ENCODE measurements at places on chromosomes 7 and 10.

- DNase-seq, result no peak
These were observed 8.7 kb upstream of the IL6 start for GRCh38 chr7:22718200-22718711.

DNA sequence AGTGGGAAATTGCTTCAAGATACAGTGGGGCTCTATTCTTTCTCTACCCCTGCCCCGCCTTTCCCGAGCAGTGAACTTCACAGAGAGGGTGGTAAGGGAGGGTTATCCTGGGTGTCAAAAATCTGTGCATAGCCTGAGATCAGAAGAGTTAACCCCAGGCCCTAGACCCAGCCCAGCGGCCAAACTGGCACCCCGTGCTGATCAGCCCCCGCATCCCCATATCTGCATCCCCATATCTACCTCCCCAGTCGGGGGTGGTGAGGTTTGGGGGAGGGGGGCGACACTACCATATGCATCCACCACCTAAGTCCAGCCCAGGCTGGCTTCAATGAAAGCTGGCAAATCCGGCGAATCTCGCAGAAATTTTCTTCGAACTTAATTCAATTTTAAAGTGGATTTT is 7.0 kb upstream of the DLX6 start:
- no peak for DNase-seq

- peak; percentile 26 for DNase-seq
These were observed 3.0 kb upstream of the UNC5B start for GRCh38 chr10:71209352-71209715.

- no peak for DNase-seq
These were observed 103.8 kb upstream of the PARD3 start for GRCh38 chr10:34918776-34919315.

- DNase-seq, result no peak
These were observed 376.1 kb upstream of the CHRM2 start for GRCh38 chr7:136492366-136492765.

- no peak for DNase-seq
These were observed 683.1 kb upstream of the POM121L12 start for GRCh38 chr7:52352013-52352981.

DNA sequence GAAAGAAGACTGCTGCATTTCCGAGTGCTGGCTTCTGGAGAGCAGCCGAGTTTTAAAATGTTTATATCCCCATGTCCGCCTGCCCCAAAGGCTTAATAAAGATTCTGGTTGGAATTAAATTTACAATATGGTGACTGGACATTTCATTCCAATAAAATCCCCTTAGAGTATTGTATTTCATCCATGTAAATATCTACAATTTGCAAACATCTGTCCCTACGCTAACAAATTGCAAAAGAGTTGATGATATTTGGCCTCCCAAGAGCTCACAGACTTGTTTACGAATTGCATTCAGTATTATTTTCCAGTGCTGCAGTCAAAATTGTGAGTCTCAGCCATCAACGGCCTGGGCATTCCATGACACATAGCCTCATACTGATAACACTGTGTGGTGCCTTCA is 50.1 kb downstream of the PLEKHS1 start:
- DNase-seq, result no peak

DNA sequence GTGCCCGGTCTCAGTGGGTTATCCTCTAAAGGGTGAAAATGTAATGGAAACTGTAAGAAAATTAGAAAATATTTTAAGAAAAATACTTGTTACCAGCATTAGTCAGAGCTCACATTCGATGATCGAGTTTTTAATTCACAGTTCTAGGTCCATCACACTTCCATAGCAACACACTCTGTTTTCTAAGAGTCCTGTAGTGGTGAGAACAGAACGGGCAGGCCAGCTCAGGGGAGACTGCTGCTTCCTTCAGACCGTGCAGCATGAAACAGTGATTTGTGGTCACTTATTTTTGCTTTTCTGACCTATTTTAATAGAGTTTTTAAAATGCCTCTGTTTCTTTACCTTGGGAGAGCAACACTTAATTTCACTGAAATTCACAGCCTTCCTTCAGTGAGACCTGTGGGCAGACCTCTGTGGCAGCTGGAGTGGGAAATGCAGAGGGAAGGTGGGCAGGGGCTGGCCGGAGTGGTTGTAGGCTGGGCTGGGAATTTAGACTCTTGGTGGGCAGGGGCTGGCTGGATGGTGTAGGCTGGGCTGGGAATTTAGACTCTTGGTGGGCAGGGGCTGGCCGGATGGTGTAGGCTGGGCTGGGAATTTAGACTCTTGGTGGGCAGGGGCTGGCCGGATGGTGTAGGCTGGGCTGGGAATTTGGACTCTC is 1.5 kb downstream of the SUN1 start:
- no peak for DNase-seq

DNA sequence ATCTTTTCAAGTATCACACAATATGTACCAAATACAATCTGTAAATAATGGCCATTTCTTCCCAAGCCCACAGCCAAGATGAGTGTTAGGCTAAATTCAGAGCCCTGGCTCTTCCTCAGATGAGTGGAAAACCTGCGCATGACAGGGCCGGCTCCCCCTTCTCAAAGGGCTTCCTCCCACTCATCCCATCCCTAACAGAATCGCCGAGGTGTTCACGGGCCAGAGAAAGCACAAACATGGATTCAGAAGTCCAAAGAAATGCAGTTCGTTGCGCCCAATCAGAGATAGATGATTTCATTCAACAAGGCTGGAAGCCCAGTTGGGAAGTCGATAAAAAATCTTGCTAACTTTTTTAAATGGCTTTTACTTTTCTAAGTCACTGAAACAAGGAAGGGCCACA is 121.8 kb downstream of the UBE2H start:
- DNase-seq, result no peak

Data from islet precursor cell (in vitro differentiated cells).